ENCODE measurements at places on chromosomes 5 and 9. TPM values are rescaled to one million over a fixed set of nuclear protein-coding genes. Genes with fewer than 3 reads are reported as not detected.

The TMEM215 gene
- not detected for total RNA-seq

The OTP gene
- not detected for total RNA-seq

The TAF11L5 gene
- not detected for total RNA-seq

The RORB gene
- under 0.01 TPM for total RNA-seq

The TRPM6 gene
- not detected for total RNA-seq

The FUT7 gene
- not detected for total RNA-seq

The PCDHA4 gene
- total RNA-seq, result 0.89 TPM

The SMIM27 gene
- total RNA-seq, result 2.7 TPM

The GBA2 gene
- total RNA-seq, result 31.0 TPM

The ISL1 gene
- 0.30 TPM for total RNA-seq

The PCDHGA7 gene
- 4.2 TPM for total RNA-seq

The IL4 gene
- total RNA-seq, result not detected

The MEF2C gene
- 10.1 TPM for total RNA-seq

The PCDHB13 gene
- 0.89 TPM for total RNA-seq

The HRH2 gene
- total RNA-seq, result not detected

The PTGER4 gene
- 2.7 TPM for total RNA-seq

The SH3TC2 gene
- total RNA-seq, result 1.2 TPM

The SV2C gene
- total RNA-seq, result not detected

The SPATA31D4 gene
- not detected for total RNA-seq

The GLDC gene
- total RNA-seq, result under 0.01 TPM

The PPWD1 gene
- 44.8 TPM for total RNA-seq
